ENCODE measurements at places on chromosomes 5 and 9.
A peak's percentile ranks its signal among the peaks of the same experiment; 100 is the strongest.

DNA sequence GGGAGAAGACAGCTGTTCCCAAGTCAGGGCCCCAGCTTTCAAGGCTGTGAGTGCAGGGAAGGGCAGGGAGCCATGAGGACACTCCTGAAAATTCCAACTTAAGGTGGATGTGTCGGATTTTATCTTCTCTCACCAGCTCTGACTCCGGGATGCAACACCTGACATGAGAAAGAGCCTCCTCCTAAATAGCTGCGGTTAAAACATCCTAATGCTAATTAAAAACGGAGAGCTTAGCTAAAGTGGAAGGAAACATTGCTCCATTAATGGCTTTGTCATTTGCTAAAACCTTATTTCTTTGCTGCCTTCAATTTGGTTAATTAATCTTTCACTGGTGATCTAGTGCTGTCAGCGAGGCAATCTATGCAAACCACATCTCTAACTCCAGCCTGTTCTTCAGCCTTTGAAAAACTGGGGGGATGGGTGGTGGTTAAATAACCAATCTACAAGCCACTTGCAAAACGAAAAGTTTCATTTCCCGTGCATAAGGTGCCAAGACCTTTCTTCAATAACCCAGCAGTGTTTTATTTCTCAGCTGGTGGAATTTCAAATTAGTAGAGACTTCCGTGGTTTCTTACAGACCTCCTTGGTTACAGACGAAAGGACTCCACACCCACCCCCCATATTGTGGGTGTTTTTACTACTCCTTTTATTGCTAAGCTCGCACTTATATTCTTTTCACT is 379.6 kb downstream of the MLLT3 start:
- DNase-seq = no peak

DNA sequence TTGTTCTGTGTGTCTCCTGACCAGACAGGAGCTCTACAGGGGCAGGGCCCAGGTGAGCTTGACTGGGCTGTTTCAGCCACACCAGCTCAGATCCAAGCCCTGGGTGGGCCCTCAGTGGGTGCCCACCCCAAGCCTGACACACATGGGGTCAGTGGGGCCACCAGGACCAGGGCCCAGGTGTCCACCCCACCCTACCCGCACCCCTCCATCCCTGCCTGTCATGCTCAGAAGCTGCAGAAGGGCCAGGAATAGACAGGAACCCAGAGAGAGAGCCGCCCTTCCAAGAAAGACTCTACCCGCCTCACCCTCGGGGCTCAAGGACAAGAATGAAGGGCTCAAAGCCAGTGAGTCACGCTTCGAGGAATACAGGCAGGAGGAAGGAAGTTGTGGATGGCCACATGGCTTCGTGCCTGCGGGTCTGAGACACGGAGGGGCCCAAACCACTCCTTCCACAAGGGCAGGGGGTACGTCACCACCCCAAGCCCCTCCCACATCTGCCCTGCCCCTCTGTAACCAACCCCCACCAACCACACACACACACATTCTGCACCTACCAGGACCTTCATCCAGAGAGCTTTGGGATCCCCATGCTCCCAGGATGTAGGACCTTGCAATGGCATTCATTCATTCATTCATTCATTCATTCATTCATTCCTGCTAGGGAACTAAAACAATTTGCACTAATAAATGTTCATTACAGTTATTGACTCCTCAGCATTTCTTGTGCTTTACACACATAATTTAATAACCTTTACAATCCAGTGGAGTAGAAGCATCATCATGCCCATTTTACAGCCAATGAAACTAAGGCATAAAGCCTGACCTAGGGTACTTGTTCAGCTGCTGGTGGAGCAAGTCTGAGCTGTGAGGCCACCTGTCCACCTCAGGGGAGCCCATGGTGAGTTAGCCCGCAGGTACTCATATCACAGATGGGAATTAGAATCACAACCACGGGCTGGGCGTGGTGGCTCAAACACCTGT is 55.9 kb upstream of the STXBP1 start:
- no peak for DNase-seq

DNA sequence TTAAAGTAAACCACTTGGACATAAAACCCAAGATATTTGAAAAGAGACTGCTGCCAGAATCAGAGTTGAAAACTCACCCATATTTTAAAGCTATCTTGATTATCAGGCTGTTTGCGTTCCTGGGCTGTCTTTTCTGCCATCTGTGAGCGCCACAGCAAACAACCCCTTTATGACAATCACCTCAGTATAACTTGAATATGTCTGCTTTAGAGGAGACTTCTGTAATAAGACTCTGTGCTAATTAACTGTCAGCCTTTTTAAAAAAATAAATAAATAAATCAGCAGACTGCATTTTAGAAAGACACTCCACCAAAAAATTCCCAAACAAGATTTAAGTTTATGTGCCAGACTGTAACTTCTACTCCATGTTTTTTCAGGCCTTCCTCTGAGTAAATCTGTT is 375.7 kb upstream of the CCNH start:
- no peak for DNase-seq

DNA sequence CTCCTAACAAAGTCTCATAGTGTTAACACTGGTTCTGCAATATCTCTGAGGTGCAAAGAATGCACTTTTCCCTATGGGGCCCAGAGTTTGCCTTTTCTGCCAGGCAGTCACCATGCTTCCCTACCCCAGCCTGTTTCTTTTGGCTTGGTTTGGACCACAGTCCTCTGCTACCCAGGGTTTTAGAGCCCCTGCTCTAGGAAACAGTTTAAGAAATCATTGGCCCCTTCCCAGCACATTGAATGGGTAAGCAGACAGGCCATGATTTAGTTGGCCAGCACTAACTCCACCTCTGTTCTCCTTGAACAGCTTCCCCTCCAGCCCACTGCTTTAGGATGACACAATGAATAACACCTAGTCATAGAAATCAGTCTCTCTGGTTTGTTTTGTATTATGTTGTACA is 73.2 kb downstream of the UBAP1 start:
- DNase-seq = no peak

DNA sequence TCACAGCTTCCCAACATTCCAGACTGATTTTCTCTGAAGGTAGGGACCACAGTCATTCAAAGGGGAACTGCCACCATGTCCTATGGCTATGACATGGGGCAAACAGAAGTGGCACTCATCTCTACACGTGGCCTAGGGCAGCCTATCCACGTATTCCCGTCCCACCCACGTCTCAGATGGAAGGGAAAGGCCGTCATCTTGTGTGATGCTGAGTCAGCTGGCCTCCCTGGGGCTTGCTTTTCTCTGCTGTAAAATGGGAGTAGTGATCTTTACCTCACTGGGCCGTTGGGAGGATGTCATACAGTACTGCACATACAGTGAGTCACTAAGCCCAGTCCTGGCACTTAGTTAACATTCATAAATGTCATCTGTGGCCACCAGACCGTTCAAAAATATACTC is 72.3 kb downstream of the RAPGEF1 start:
- no peak for DNase-seq

- DNase-seq = no peak
These were observed 26.3 kb upstream of the FAM120AOS start for GRCh38 chr9:93479726-93480125.

DNA sequence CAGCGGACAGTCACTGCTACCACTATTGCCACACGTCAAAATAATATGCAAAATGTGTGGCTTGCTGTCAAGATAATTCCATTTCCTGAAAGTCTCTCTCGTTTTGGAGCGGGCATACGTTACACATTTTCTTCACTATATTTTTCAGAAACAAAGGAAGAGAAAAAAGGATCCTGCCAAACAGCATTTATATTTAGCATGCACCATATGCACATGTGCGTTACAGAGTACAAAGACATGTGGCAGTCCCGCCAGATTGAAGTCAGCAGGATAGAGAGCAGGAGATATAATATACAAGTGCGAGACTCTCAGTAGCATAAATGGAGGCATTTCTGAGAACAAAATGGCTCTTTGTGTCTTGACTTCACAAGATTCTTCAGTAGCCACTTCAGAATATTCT is 221.6 kb upstream of the KIF2A start:
- no peak for DNase-seq

DNA sequence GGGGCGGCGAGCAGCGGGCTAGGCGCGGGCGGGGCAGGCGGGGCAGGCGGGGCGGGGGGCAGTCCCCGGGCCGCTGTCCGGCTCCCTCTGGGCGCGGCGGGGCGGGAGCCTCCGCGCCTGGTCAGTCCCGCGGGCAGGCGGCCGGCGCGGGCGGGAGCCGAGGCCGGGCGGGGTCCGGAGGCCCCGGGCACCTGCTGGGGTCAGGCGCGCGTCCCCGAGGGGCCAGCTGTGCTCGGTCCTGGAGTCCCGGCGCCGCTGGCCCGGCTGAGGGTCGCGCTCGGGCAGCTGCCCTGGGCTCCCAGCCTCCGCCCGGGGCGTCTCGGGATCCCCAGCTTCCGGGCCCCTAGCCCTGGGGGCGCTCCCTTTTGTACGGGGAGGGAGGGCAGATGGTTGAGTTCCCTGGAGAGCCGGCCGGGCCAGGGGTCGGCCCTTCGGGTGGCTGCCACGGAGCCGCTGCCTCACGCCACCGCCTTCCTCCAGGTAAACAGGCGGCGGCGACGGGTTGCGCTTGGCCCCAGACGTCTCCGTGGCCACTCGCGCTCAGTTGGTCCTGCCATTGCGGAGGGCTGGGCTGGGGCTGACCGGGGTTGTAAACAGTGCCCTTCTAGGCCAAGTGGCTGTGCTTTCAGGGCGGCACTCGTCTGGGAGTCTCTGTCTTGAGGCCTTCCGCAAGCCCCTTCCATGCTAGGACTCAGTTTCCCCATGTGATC is 473 bp downstream of the ZBTB34 start:
- DNase-seq = no peak

DNA sequence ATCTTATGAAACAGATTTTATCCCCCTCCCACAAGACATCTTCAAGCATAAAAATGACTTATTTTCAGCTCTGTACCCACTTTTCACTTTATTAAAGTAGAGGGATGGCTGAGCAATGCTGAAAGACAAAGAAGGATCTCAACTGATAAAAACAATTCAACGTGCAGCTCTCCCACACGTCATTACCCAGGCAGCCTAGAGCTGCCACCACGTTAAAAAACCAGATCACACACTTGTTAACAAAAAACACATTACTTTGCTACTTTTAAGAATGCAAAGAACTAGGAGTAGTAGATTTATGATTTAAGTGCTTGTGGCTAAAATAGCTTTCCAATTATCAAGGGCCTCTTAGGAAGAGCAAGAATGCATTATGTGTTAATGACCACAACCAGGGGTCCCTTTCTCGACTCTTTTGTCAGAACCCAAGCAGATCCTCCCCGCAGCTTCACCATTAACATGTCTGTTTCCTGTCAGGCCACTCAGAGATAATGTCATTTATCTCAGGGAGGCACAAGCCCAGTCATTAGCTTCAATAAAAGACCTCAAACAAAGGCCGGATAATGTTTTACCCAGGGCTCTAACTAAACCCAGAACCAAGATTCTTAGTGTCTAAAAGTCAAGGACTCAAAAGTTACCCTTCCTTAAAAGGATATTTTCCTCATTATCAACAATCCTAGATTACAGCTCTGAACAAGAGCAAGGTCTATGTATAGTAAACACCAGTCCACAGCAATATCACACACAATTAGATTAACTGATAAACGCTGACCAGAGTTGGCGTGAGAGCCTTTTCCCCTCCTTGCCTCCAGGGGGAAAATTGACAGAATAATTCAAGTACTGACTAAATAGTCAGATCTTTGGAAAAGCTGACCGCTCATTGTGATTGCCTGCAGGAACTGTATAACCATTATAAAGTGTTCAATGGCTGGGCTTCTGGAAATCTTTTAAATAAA is 7.5 kb downstream of the ZNF608 start:
- DNase-seq = no peak

DNA sequence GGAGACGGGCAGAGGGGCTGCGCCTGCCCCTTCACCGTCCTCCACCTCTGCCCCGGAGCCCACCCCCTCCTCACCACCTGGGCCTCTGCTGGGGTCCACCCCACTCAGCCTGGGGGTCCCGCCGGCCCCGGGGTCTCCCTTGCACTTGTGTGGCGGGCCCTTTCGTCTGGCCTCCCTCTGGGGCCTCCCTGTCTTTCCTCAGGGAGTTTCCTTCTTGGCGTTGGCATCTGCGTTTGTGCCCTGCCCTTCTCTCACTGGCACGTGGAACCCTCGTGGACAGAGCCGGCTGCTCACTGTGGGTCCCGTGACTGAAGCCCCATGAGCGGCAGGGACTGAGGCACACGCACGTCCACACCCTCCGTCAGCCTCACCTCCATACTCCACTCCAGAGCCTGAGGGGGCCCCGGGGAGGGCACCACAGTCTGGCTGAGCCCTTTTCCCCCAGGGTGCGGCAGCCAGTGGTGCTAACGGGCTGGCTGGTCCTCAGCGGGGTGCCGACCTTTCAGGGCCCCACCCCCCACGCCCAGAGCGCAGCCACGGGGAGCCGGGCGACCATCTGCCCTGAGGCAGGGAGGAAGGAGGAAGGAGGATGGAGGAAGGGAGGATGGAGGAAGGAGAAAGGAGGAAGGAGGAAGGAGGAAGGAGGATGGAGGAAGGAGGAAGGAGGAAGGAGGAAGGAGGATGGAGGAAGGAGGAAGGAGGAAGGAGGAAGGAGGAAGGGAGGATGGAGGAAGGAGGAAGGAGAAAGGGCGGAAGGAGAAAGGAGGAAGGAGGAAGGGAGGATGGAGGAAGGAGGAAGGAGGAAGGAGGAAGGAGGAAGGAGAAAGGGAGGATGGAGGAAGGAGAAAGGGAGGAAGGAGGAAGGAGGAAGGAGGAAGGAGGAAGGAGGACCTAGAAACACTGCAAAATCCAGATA is 53.0 kb upstream of the NRARP start:
- no peak for DNase-seq

DNA sequence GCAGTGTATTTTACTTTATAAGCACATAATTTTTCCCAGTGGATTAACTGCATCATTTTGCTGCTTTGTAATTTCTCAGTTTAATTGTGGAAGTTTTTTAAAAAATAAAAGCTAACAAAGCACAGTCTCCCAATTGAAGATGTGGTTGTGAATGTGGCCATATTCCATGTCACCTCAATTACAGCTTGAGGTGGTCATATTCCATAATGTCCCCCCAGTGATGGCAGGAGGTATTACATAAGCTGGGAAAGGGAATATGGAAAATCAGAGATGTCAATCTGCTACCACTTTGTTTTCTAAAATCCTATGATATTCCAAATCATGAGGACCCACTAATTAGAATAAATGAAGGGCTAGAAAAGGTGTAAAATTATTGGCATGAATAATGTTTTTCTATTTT is 1672.0 kb upstream of the CDH9 start:
- no peak for DNase-seq

DNA sequence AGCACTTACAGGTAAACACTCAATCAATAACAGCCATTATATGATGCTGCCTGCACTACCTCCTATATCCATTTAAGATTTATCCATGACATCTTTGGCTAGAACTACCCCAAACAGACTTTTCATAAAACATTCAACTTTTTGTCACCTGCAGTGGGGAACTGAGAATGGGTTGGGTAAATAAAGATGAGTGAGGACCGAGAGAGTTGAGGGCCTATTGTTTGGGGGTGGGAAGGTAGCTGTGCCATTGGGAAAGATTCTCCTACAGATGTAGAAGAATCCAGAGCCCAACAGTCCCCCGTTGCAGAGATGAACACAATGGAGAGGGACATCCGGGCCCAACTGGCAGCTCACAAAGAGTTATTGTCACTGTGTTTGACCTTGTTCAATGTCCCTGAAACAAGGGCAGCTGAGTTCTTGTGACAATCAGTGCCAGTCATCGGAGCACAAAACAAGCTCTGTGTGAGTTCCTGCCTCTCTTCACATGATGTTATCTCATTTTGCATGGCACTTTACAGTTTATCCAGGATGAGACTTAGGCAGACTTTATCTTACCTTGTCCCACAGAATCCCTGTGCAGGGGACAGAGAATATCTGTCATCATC is 11.5 kb upstream of the SLC31A2 start:
- DNase-seq = peak; percentile 84

Data from dorsolateral prefrontal cortex (tissue), 122 donors.